ENCODE measurements at places on chromosomes 7 and 10.

GRCh38 chr10:60883187-60883586, 60.8 kb downstream of the RHOBTB1 start:
- DNase-seq: no peak

DNA sequence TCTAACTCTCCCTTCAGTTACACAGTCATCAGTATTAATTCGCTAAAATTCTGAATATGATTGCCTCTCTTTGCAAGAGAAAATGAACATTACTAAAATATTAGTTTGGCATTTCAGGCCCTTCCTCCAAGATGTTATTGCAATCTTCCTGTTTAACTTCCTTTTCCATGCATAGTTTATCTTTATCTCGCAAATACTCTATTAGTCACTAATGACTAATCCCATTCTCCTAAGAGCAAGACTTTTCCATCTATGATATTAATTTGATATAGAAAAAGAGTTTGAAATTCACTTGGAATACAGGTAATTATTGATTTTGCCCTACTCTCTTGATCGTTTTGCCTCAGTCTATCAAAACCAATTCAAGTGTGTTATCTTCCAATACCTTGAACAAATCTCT, 41.8 kb upstream of the SEMA3A start:
- no peak for DNase-seq

GRCh38 chr10:34780818-34781380, 34.2 kb downstream of the PARD3 start:
- no peak for DNase-seq

GRCh38 chr7:131325179-131325840, 2.4 kb upstream of the MKLN1 start:
- no peak for DNase-seq

GRCh38 chr10:122348935-122349361, 25.6 kb upstream of the PLEKHA1 start:
- DNase-seq: no peak

DNA sequence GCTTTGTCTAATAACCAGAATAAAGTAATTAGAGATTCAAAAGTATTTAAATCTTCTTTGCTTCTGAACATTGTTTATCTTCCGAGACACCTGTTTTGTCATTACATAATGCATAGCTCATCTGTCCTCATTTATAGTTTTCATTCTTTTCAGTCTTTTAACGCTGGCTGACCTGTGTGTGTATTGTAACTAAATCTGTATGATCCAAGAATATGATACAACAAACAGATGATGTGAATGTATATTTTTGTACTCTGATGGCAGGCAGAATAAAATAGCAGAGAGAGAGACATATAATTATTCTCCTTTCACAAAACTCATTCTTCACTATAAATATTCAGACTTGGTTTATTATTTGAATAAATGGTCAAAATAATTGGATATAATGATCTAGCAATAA, 80.6 kb downstream of the ORC5 start:
- peak; percentile 35 for DNase-seq

GRCh38 chr7:27392477-27392876, 149.9 kb downstream of the EVX1 start:
- DNase-seq: no peak

- DNase-seq: no peak
Measured at GRCh38 chr7:111145472-111145871, 54.5 kb downstream of the LRRN3 start.

DNA sequence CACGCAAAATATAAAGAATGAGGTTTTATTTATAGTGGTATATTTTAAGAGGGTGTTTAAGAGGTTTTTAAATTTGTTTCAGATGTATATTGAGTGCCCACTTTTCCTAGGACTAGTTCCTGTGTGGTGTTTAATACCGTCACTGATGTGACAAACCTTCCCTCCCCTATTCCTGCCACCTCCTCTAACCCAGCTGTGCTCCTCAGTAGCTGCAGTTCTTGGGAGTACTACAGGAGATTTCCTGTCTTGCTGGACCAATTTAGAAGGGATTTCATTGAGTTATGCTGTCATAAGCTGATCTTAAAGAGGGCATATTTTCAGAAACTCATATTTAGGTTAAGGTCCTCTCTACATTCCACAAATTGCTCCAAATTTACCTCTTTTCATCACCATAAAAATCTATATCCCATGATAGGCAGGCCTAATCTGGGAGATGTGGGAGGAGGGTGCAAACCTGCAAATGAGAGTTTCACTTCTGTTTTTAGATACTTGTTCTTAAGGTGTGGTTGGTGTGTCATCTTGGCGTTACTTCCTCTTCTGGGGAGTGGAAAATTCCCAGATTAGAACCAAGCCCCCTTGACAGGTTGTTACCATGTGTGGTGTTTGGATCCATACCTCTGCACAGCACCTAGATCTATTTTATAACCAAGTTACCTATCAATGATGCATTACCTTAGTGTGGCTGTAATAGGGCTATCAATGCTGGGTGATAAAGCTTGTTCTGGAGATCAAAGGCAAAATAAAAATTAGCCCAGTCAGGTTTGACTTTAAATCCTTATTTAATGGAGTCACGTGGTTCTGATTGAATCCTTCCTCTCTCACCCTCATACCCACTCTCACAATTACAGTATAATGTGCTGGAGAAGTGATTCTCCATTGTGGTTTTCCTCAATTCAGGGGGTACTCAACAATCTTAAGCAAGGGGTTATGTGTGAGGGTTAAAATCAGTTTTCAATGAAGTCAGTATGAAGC, 141.1 kb downstream of the CDK14 start:
- no peak for DNase-seq

DNA sequence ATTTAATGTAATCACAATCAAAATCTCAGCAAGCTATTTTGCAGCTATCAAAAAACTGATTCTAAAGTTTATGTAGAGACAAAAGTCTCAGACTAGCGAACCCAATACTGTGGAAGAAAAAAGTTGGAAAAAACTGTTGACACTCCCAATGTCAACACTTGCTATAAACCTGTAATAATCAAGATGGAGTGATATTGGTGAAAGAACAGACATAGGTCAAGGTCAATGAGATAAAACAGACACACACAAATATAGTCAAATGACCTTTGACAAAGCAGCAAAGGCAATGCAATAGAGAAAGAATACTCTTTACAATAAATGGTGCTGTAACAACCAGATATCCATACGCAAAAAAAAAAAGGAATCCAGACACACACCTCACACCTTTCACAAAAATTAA, 84.5 kb downstream of the ATE1 start:
- no peak for DNase-seq

DNA sequence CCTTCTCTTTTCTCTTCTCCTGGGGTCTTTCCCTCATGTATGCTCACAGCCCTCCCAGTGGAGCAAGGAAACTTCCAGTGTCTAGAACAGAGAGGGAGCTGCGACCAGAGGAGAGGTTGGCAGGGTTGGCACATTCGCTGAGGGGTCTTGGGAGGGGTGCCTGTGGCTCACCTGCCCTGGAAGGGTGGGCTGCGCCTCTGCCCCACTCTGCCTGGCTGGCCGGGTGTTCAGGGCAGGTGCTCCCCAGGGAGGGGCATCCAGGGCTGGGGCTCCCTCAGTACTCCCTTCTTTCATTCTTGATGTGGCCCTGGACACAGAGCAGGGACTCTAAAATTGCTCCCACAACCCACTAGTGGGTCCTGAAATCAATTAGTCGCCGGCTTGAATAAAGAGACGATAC, 16.9 kb downstream of the SHH start:
- DNase-seq: no peak

GRCh38 chr7:11848251-11848650, 16.3 kb upstream of the THSD7A start:
- DNase-seq: no peak

GRCh38 chr10:35706959-35707358, 64.9 kb upstream of the FZD8 start:
- DNase-seq: no peak

DNA sequence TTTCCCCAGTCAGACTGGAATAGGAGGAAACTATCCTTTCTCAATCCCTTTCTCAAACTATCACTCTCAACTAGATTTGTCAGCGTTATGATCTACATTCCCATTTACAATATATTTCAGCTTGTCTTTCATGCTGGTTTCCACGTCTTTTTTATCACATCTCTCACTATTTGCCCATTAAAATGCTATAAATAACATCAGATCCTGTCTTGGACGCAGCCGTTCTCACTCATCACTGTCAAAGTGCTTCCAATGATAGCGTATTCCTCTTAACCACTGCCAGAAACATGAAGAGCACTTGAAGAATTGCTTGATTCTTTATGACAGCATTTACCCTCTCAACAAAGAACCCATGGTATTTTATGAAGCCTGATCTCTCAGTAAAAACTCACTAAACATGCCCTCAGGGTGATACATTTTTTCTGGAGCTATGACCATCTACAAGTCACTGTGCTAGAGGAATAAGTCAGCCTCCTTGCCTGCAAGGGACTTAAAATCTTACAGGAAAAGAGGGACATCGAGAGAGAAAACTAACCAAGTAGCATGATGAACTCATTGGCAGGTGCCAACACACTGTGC, 205.6 kb upstream of the PFKP start:
- DNase-seq: no peak

- DNase-seq: peak; percentile 49
Measured at GRCh38 chr10:63702092-63702491, 180.9 kb downstream of the REEP3 start.

All from NCI-H1092 (cell line).